SJSA1 (cell line): ENCODE measurements at places on chromosomes 7 and 10. TPM values are rescaled to one million over a fixed set of nuclear protein-coding genes. Genes with fewer than 3 reads are reported as not detected.

The SCART1 gene
- 0.09 and 0.18 TPM in 2 replicates for total RNA-seq

The C10orf95 gene
- total RNA-seq = not detected in 2 replicates

The JAKMIP3 gene
- 0.16 and 0.75 TPM in 2 replicates for total RNA-seq

- no peak for DNase-seq
Observed at GRCh38 chr7:111914291-111914690, 291.9 kb downstream of the DOCK4 start.

DNA sequence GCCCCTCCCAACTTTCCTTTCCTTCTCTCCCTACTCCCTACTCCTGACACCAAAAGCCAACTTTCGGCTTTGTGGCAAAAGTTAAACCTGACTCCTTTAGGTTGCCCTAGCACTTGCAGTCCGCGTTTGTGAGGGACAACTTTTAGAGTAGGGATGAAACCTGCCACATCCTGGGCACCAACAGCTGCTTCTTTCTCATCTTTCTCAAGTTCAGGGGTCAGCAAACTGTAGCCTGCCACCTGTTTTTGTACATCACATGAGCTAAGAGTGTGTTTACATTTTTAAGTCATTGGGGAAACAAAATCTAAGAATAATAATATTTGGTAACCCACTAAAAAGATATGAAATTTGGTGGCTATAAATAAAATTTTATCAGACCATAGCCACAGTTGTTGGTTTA is 660.6 kb downstream of the KCNMA1 start:
- no peak for DNase-seq

GRCh38 chr7:3892686-3893085 is 591.6 kb downstream of the SDK1 start:
- no peak for DNase-seq
